ENCODE measurements at places on chromosomes 5 and 9.

DNA sequence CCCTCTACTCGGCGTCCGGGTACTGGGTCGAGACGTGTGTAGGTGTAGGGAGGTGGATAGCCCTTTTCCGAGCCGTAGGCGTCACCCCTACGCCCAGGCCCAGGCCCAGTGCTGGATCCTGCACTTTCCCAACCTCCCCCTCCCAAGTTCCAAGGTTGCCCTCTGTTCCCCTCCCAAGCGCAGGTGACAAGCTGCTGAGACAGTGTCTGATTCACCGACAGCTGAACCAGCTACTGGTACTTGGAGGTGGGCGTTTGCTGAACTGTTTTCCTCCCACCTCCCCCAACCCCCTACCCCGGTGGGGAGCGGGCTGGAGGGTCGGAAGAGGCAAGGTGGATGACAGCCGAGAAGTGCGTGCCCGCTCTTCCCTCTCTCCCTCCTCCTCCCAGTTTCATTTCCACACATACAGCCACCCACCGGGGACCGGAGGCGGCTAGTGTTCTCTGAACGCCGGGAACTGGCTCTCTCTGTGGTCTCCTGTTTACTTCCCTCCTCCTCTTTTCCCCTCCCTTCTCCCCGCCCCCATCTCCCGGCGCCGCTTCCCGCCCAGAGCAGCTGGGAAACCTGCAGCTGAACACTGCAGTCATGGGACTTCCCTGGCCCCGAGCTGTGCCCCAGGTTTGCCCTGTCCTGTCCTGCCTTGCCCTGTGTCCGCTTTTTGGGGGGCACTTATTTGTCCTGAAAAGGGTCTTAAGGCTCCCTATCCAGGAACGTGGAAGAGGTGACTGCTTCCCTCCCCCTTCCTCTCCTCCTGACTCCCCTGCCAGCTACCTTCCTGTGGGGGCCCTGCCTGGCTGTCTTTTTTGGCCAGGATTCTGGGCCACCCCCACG, 6.2 kb upstream of the KLF9 start:
- peak; percentile 77 for DNase-seq

DNA sequence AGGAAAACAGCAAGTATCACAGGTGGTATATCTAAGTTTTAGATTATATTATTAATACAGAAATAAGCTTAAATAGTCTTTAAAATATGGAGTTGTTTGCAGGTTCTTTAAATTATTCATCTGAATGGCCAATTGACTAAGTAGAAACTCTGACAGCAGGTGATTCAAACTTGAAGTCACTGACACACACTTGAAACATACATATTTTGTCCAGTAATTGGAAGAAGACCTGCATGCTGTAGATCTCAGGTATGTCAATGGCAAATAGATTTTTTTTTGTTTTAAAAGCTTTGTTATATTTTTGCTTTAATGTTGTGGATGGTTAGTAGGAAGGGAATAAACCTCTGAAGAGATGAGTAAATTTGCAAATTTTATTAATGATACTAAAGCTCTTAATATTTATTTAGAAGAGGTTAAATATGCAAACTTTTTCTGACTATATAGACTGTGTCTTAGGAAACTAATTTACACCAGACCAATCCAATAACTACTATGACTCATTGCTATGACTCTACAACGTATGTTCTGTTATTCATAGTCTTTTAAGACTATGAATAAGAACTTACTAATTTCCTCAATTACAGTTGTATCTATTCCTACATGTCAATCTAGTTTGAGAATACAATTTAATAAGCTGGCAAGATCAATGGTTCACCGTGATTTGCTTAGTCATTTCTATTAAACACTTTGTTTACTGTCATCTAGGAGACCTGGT, 53.9 kb upstream of the RORB start:
- no peak for DNase-seq

- DNase-seq: peak; percentile 29
These were observed 18.5 kb upstream of the ERMP1 start for GRCh38 chr9:5851445-5851844.

- DNase-seq: no peak
These were observed 92.5 kb downstream of the SNX24 start for GRCh38 chr5:122937914-122938313.

DNA sequence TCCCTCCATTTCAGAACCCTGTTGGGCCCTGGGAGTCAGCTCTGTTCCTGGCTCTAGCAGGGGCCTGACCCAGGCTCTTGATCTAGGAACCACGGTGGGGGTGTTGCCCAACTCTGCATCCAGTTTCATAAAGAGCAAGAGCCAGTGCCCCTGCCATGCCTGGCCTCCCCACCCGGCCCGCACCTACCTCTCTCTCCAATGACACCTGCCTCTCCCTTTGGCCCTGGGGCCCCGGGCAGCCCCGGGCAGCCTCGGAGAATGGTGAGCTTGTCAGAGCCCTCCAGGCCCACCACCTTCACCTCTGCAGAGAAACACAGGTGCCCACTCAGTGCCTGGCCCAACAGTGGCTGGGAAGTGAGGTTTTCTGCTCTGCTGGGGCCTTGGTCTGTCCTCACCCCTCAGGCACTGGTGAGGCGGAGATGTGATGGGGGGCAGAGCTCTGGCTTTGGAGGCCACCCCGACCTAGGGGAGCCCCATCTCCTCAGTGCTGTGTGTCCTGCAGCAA, 1.5 kb downstream of the FCN1 start:
- no peak for DNase-seq

- DNase-seq: no peak
These were observed 194.8 kb downstream of the AUH start for GRCh38 chr9:91166796-91167366.

- peak; percentile 61 for DNase-seq
These were observed 2.8 kb downstream of the ST8SIA4 start for GRCh38 chr5:100900142-100900795.

DNA sequence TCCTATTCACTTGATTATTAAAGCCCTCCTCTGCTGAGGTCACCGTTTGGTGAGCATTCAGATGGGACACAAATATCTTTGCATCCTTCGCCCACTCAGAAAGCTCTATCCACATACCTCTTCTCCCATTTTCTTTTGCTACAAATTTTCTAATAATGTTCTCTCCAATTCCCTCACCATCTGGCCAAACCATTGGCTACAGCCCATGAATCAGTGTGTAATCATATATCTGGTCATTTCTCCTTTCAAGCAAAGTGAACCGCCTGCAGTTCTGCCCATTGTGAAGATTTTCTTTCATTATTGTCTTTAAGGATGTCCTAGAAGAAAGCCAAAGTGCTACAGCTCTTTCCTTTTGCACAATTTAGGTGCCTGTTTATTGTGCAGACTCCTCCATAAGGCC, 54.2 kb upstream of the DAPK1 start:
- DNase-seq: no peak

DNA sequence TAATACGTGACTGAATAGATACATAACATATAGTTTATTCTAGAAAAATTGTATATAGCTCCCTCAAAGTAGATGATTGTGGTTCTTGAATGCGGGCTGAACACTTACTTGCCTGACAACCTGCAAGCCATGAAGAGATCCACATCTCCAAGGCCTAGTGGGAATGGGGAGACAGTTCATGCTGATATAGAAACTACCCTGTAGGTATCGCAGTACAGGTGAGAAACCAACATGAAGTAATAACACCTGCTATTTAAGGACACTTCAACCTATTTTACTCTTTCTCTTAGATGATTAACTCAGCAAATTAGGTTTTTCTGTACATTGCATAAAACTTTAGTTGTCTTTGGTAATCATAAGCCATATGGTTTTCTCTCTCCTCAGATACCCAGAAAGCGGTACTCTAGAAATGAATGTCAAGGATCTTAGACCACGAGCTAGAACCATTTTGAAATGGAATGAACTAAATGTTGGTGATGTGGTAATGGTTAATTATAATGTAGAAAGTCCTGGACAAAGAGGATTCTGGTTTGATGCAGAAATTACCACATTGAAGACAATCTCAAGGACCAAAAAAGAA, 47.3 kb downstream of the UHRF2 start:
- no peak for DNase-seq

DNA sequence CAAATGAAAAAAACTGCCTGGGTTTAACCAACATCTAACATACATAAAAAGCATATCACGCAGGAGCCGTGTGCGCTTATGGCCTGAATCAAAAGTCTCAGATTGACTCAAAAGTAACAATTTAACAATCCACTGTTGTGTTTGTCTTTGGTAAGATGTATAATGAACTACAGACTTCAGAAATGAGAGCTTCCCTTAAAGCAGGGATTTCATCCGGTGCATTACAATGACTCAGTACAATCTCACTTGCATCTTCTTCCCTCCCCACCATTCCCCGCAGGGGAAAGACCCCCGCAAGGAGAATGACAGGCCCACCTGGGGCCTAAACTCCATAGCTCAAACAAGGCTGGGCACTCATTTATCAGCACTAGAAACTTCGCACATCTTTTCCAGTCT, 1.4 kb downstream of the ZFR start:
- peak; percentile 18 for DNase-seq

- DNase-seq: no peak
These were observed 7.2 kb downstream of the GPSM1 start for GRCh38 chr9:136334541-136334940.

- no peak for DNase-seq
These were observed 2.8 kb downstream of the FBN2 start for GRCh38 chr5:128535251-128535650.

- DNase-seq: no peak
These were observed 116.6 kb downstream of the PCSK1 start for GRCh38 chr5:96316487-96316886.

GRCh38 chr5:93461756-93462155, 119.3 kb downstream of the NR2F1-AS1 start:
- no peak for DNase-seq

DNA sequence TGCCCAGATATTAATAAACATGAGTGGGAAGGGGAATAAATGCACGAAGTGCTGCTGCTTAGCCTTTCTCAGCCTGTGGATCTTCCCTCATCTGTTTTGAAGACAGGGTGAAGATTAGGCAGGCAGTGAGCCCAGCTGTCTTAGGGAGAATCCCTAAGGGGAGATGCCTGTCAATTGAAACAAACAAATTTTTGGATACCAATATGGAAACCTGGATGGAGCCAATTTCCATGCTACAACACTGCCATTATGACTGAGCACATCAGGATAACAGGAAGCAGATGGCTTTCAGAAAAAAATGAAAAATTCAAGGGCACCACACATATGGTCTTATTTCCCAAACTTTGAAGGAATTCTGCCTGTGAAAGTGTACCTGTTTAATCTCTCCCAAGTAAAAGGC, 80.3 kb downstream of the HMHB1 start:
- no peak for DNase-seq

DNA sequence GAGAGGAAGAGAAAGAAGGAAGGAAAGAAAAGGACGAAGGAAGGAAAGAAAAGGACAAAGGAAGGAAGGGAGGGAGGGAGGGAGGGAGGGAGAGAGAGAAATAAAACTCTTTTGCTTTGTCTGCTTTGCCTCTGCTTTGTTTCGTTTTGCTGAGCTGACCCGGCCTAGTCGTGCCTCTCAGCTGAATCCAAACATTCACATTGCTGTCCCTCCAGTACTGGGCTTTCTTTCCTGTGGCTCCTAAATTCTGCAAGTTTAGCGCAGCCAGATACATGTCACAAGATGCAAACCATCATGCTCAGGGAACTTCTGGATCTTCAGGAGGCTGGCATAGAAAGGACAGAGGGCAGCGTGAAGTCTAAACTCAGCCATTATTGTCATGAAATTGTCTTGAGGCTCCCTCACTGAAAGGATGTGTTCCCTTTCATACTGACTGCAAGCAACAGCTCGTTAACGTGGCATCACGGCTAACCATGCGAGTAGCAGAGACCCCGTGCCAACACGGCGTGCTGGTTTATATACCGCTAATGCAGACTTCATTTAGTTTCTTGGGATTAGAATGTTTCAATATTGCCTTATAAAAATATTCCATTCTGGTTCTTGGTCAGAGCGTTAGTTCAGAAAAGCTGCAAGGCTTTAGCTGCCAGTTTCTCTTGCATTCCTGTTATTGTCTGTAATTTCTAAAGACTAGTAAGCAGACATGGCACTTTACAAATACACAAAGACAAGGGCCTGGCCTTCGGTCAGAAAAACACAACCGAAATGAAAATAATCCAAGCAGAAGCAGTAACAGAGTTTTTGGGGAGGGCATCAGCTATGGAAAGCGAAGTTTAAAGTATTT, 94.2 kb downstream of the TMEM174 start:
- DNase-seq: no peak

DNA sequence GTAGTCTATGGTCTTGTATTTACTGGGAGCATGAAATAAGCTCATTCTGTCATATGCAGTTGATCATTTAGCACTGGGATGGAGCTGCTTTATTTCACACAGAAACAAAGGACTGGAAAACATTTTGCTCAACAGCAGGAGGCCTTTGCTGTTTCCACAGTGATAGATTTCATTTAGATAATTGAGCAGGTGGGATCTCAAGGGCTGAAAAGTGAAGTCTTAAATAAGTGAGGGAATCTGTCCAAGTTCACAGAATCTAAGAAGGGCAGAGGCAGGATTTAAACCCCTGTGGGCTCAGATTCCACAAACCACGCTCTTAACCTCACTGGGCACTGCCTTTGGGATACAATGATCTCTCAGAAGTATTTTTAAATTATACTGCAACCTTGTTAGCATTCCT, 47.8 kb downstream of the PRLR start:
- DNase-seq: no peak

GRCh38 chr9:5264219-5264595, 33.0 kb downstream of the INSL4 start:
- no peak for DNase-seq

GRCh38 chr9:93127395-93127911, 6.6 kb downstream of the NINJ1 start:
- no peak for DNase-seq

- DNase-seq: no peak
These were observed 3.3 kb downstream of the ZNF462 start for GRCh38 chr9:106866243-106866642.

GRCh38 chr9:116694785-116695291, 7.7 kb downstream of the TRIM32 start:
- no peak for DNase-seq

DNA sequence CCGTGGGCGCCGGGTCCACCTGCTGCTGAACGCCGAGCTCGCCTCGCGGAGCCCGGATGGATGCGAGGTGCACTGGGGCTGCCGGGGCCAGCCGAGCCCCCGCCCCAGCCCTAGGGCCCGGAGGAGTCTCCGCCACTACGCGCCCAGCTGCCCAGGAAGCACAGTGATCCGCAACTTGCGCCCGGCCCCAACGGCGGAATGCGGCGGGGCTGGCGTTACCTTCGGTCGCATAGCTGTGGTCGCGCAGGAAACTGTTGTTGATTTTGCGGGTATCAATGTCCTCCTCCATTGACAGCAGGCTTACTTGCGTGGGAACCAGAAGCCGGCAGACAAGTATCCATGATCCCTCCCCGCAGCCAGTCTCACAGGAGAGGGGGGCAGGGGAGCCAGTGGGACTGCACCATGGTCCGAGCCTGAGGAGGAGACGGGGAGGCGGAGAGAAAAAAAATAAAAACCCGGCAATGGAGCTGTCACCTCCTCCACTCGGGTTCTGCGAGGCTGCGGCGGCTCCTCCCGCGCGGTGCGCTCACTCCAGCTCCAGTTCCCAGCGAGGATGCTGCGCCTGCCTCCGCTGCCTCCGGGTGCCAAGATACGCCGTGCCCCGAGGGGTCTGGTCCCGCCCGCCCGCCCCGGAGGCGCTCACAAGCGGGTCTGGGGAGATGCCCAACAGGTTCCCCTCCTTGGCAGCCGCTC, 628 bp downstream of the PPP2R2B start:
- DNase-seq: no peak

- peak; percentile 1 for DNase-seq
These were observed 92.8 kb downstream of the SNX18 start for GRCh38 chr5:54610197-54610944.

- DNase-seq: no peak
These were observed 9.9 kb upstream of the PTGS1 start for GRCh38 chr9:122360891-122361290.

Data from stimulated activated naive CD4-positive, alpha-beta T cell treated with Interleukin-2 at 50 U/mL for 16 hours (primary cell).